ENCODE measurements at places on chromosomes 12 and 14. TPM values are rescaled to one million over a fixed set of nuclear protein-coding genes. Genes with fewer than 3 reads are reported as not detected.

DNA sequence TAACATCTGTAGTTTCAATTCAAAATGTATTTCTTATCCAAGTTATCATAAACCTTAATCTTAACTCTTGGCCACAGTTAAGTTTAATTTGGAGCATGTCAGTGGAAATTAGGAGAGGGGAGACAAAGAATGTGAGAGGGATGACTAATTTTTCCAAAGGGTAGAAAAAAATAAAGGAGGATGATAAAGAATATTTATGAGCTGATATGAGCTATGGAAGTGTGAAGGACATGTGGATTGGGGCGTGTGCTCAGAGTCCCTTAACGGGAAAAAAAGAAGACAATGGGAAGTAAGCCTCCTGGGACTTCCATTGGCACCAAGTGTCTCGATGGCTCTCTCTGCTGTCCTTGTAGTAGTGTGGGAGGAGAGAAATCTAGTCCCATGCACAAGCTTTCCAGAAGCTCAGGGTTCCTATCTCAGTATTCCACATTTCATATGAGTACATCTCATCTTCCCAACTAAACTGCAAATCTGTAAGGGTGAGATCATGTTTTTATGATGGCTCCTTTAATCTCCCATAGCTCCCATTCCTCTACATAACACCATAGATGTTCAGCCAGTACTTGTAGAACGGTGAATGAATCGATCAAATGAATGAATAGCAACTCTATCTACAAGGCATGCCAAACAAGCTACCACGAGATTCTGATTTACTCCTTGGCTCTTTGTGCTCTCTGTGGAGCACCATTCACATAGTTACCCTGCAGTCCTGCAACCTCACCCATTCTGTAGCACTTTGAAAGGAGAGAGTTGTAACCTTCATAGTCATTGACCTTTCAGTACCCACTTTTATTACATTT, 27.4 kb downstream of the BCL2L14 start:
- ATAC-seq, result no peak

The TMPRSS12 gene
- total RNA-seq, result not detected

DNA sequence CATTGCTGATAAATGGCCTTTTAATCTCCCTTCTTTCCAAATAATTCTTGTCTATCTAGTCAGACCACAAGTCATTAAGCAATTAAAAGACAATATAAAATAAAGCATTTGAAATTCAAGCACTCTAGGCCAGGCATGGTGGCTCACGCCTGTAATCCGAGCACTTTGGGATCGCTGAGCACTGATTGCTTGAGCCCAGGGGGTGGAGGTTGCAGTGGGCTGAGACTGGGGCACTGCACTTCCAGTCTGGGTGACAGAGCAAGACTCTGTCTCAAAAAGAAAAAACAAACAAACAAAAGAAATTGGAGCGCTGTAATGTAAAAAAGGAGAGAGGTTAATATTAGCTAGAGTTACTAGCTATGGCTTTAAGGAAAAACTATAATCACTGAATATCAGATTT, 30.5 kb upstream of the CSRP2 start:
- ATAC-seq, result no peak

The CCDC92 gene
- 20.7 TPM for total RNA-seq

The PRR4 gene
- total RNA-seq, result 5.5 TPM

- ATAC-seq, result no peak
These were observed 12.4 kb downstream of the TBX5 start for GRCh38 chr12:114393569-114393968.

DNA sequence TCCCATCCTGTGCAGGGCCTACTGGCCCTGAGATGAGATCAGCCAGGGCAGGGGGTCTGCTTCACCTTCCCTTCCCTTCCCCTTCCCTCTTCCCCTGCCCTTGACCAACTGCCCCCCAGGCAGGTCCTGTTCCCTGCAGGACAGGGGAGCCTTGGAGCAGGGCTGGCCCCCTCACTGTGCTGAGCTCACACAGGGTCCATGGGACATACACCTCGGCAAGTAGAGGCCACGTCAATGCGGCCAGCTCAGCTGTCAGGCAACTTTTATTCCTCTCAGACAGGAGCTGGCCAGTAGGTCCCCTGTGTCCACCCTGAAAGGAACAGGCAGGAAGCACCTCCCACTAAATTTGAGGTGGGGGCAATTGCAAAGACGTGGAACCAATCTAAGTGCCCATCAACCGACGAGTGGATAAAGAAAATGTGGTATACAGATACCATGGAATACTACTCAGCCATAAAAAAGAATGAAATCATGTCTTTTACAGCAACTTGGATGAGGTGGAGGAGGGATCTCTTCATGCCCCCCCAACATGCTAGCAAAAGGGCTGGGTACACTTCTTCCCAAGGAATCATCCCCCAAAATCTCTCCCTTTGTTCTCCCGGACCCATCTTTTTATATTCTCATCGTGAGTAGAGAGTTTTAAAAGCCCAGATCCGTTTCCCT, 148.7 kb downstream of the BCL11B start:
- no peak for ATAC-seq

DNA sequence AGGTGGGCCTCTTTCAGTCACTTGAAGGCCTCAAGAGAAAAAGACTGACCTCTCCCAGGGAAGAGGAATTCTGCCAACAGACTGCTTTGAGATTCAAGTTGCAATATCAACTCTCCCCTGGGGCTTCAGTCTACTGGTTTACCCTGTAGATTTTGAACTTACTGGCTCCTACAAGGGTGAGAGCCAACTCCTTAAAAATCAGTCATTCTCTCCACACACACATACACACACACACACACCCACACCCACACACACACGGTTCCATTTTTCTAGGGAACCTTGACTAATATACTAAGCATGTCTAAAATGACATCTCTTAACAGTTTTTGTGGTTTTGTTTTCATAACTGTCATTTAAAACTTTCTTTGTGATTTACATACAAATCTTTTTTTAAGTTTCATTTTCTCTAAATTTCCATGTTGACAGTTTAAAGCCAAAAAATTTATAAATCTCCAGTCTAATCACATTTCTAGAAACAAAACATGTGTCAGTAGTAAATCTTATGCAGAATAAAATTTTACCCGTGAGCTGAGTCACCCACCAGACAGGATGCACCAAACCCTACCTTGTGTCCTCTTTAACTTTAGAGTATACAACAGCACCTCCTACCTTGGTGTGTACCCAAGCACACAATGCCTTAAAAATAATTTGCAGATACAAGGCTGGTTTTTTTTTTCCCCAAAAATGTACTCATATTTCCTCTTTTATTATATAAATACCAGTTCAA, 394.6 kb downstream of the AEBP2 start:
- ATAC-seq, result peak; percentile 79

DNA sequence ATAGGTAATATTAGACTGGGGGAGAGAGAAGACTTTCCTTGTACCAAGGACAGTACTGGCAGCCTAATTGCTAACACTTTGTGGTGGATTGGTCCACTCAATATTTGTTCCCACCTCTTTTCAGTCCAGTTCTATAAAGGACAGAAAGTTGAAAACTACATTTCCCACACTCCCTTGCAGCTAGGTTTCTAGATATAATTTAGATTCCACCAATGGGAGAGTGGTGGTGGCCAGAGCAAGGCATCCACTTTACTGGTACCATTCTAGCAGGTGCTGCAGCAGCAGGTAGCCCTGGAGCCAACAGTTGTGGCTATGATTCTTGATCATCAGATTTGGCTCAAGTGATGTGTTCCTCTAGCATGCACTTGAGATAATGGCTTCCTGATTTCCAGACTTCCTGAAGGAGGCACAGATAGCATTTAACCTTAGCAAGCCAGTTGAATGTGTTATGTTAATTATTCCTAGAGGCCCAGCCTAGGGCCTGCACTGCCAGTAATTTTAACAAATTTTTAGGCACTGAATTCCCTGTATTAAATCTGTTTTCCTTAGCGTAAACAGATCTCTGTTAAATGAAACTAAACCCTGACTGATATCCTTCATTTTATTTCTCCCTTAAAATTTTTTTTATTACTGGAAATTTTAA, 24.4 kb downstream of the SLC38A1 start:
- ATAC-seq, result no peak

- no peak for ATAC-seq
These were observed 27.7 kb upstream of the TMED10 start for GRCh38 chr14:75204116-75204515.

GRCh38 chr14:31196839-31197492, 10.6 kb downstream of the HECTD1 start:
- no peak for ATAC-seq

GRCh38 chr14:100156776-100157175, 2.7 kb downstream of the DEGS2 start:
- ATAC-seq, result no peak

The COX14 gene
- 36.5 TPM for total RNA-seq
